ENCODE measurements at places on chromosomes 2 and 18. TPM values are rescaled to one million over a fixed set of nuclear protein-coding genes. Genes with fewer than 3 reads are reported as not detected.

DNA sequence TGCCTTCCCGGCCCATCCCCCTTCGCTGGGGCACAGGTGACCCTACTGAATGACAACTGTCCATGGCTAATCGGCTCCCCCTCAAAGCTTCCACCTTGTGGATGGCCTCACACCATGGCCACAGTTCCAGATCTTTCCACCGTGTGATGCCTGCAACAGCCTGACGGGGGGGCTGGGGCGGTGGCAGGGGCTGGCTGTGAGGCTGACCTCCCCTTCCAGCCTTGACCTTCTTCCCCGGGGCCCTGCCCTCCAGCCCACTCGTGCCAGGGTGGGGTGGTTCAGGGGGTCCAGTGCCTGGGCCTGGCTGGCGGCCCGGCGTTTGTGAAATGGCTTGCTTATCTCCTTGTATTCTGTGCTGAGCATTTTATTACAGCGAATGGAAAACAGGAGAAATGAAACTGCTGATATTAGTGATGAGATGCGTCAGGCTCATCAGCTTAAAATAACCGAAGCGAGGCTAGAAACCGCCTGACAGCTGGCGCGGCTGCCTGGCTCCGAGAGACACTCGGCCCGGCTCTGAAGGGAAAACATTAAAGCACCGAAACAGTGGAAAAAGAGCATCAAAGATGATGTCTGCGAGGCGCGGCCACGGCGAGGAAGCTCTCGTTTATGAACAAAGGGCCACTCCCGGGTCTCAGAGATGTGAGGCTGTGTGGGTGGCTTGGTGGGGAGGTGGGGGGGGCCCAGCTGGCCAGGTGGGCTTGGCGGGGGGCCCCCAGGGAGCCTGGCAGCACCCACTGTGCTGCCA is 916 bp upstream of the PDCD1 start:
- peak; percentile 80 for DNase-seq

DNA sequence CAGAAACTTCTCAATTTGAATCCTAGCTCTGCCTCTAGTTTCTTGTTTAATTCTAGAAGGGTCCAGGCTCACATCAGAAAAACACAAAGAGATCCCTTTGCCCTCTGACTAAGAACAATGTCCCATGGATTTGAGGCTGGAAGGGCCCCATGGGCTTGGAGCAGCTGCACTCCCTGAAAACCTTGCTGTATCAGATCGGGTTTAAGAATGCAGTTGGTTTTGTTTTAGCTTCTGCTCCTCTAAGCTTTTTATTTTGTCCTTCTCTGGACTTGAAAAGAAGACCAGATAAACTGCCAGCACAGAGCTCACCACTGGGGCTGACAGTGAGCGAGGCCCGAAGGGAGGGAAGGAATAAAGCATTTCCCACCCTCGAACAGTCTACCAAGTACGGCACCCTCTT is 69.2 kb upstream of the WIPF1 start:
- no peak for DNase-seq

GRCh38 chr2:64735504-64735903 is 81.8 kb upstream of the SERTAD2 start:
- no peak for DNase-seq

- DNase-seq = no peak
Observed at GRCh38 chr2:154375579-154375931, 322.9 kb upstream of the KCNJ3 start.

DNA sequence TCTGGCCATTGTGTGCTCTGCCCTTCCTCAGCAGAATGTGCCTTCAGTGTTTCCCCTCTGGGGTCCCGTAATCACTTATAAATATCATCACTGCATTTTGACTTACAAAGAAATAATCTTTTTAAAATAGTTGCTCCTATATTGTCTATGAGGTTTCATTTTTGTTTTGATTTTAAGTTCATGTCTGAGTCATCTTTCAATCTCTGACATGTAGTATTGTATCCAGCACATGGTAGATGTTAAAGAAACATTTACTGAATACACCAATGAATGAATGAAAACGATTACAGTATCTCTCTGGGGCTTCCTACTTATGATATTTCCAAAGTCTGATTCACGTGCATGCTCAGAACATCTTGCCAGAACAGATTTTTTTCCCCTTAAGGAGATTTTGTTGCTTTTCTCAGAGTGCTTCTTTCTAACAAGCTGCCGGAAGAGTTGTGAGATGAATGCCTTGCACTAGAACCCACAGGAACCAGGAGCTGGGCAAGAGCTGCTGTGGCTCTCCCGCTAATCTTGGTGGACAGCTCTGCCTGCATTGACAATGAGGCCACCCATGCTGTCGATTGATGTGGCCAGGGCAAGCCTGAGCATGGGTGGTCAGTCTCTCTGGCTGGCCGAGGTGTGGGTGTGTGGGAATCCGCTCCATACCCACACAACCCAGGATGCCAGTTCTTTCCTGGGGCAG is 199.4 kb downstream of the CYRIA start:
- no peak for DNase-seq

- DNase-seq = peak; percentile 10
Observed at GRCh38 chr2:23693606-23693951, 233.3 kb downstream of the ATAD2B start.

DNA sequence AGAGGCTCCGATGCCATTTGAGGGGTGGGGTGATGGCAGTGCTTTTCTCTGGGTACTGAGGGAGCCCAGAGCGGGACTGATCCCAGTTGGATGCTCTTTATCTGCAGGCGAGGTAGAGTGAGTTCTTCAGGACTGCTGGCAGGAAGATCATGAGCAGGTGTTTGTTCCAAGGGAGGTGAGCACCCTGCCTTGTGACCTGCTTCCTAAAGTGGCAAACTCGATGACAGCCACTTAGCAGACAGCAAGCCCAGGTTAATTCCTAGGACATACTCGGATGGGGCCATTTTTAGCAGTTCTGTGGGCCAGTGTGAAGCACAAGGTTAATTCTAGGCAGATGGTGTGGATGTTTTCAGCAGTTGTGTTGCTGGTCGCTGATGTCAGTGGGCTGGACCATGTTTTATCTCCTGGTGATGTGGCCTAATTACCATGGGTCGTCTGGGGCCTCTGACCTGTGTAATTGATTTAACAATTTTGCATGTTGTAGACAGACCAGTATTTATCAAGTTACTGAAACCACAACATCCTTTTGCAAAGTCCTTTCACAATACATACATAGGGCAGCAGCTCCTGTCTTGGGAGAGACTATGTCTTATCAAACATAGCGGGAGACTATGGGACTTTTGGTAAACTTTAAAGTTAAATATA is 4.9 kb downstream of the FKBP1B start:
- DNase-seq = no peak

DNA sequence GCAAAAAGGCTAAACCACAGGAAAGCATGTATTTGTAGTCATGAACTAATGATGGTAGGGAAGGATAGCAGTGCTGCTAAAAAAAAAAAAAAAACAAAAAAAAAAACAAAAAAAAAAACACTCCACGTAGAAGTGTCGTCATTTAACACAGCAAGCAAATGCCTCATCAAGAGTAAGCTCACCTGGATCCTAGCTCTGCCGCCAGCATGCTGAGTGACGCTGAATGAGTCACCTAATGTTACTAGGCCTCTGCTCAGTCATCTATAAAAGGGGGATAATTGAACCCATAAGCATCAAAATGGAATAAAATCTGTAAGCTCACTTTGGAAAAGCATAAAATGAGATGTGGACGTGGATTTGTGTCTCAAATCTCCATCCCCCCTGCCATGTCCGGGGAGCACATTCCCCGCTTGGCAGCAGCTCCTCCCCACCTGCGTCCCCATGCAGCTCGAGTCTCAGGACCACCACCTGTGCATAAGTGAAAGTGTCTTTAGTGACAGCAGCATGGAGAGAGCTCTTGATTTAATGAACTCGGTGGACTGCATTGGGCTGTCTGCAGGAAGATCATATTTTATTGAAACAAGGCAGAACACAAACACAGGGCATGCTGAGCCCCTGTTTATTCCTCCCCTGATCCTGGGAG is 427.5 kb downstream of the LRATD1 start:
- no peak for DNase-seq

DNA sequence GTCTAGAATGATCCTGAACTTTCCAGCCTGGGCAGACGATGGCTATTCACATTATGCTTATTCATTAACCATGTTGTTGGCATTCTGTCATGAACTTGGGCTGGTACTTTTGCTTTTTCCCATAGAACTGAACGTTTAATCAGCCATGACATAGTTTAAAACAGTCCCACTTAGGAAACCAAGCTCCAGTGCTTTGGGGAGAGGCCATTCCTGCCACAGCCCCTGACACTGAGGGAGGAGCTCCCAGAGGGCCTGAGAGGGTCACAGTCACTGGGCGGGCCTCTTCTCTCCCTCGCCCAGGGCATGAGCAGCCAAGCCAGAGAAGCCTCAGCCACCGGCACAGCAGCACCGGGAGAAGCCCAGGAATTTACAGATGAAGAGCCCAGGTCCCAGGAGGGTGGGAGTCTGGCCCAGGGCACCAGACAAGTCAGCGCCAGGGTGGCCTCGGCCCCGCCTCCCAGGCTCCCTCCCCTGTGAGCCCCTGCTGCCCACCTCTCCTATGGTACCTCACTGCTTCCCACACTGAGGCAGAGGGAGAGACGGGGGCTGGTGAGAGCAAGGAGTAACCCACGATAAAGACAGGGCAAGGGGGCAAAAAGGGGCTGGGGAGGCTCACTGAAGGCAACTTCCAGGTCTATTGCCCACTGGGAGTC is 33.6 kb downstream of the MAL start:
- no peak for DNase-seq

DNA sequence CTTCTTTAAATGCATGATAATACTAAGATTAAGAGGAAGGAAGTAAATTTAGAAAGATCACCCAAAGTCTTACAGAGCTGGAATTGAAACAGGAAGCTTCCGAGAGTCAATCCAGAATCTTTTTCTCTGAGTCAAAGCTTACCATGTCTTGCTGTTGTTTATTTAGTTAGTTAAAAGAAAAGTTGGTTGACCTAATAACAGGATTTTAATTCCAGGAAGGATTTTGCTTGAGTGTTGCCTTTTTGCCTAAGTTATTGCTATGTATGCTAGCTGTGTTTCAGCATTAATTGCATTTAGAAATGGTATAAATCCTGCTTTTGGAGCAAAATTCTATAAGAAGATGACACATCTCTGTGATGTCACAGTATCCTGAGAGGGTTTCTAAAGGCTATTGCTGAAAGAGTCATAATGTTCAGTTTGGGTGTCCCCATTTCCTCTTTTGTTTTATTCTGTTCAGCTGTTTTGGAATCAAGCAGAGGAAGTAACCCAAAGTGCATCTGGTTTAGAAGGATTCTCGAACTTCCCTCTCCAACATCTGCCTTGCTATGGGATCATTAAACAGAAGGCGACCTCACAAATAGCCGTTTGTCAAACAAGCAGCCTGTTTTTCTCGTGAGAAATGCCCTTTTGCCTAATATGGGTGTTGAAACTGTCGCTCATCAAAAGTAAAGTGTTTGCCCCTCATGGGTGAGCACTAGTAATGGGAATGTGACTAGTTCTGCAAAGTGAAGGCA is 271.5 kb upstream of the MMADHC start:
- DNase-seq = no peak

DNA sequence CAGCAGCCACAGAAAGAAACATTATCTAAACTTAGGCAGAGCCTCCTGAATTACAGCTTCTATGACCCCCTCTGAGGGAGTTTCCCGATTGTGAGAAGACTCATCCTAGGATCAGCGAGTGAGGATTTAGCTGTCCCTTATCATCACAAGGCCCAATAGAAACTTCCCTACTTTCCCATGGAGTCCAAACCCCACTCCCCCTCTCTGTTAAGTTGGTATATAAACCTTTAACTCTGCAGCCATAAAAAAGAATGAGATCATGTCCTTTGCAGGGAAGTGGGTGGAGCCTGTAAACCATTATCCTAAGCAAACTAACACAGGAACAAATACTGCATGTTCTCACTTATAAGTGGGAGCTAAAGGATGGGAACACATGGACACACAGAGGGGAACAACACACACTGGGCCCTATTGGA is 78.8 kb downstream of the MYL12B start:
- DNase-seq = no peak

GRCh38 chr2:11998626-11999378 is 252.4 kb downstream of the LPIN1 start:
- DNase-seq = no peak

- no peak for DNase-seq
Observed at GRCh38 chr18:10143596-10143995, 229.8 kb downstream of the VAPA start.

Gene SPDYA
- 0.31 TPM for total RNA-seq

Gene VWC2L
- total RNA-seq = not detected

Gene CETN1
- total RNA-seq = not detected

Gene TXNDC2
- 0.18 TPM for total RNA-seq

Gene KLHL29
- total RNA-seq = 1.3 TPM

Gene OSBPL1A
- 74.4 TPM for total RNA-seq

Gene DUSP19
- total RNA-seq = 10.5 TPM

Gene DIPK1C
- total RNA-seq = 1.5 TPM

Data from left cardiac atrium (tissue), 4 donors.